ENCODE measurements at places on chromosomes 4 and X. TPM values are rescaled to one million over a fixed set of nuclear protein-coding genes. Genes with fewer than 3 reads are reported as not detected.

Gene SLITRK4
- 3.7 TPM for total RNA-seq

Gene ITM2A
- total RNA-seq, result 40.7 TPM

Gene NOX1
- not detected for total RNA-seq

Gene SPANXD
- not detected for total RNA-seq

Gene NWD2
- not detected for total RNA-seq

Gene HSD17B13
- total RNA-seq, result not detected

Gene UGT2B17
- not detected for total RNA-seq

Gene TXK
- total RNA-seq, result not detected

Gene CYP2U1
- 6.3 TPM for total RNA-seq

Gene YY2
- 2.0 TPM for total RNA-seq

Gene ENOPH1
- total RNA-seq, result 32.0 TPM

Gene SSX2B
- not detected for total RNA-seq

Gene CNOT6L
- total RNA-seq, result 34.0 TPM

Gene PLP2
- total RNA-seq, result 109 TPM

Gene TLR10
- not detected for total RNA-seq

Gene SATL1
- total RNA-seq, result 0.19 TPM

Gene TMEM144
- total RNA-seq, result 5.6 TPM

Gene REPS2
- total RNA-seq, result 1.2 TPM

Gene SASH3
- not detected for total RNA-seq

Gene USP17L27
- total RNA-seq, result not detected

Gene AREG
- 1.5 TPM for total RNA-seq

Gene LANCL3
- total RNA-seq, result 0.22 TPM

Gene ZNF827
- total RNA-seq, result 35.7 TPM

Gene CCDC120
- total RNA-seq, result 8.2 TPM

Gene CDKL2
- total RNA-seq, result 4.7 TPM
